ENCODE measurements at places on chromosomes 6 and 20.
A peak's percentile ranks its signal among the peaks of the same experiment; 100 is the strongest.

GRCh38 chr6:89509777-89510281 lies 76.9 kb downstream of the ANKRD6 start:
- DNase-seq = no peak

DNA sequence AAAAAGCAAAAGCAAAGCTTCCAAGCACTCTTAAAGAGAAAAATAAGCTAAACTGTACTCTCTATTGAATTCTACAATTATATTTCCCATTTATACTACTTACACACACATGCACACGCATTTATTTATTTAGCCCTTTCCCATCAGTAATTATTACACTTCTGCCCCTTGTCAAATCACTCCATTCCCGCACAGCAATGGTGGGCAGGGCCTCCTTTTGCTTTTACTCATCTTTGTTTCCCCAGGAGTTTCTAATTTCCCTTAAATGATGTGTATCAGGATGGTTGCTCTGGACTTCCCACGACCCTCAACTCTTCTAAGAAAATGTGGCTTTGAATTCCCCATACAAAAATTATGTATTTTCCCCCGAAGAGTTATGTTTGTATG lies 19.9 kb downstream of the PXT1 start:
- DNase-seq = no peak

GRCh38 chr6:62978920-62979319 lies 232.3 kb upstream of the FKBP1C start:
- DNase-seq = no peak

DNA sequence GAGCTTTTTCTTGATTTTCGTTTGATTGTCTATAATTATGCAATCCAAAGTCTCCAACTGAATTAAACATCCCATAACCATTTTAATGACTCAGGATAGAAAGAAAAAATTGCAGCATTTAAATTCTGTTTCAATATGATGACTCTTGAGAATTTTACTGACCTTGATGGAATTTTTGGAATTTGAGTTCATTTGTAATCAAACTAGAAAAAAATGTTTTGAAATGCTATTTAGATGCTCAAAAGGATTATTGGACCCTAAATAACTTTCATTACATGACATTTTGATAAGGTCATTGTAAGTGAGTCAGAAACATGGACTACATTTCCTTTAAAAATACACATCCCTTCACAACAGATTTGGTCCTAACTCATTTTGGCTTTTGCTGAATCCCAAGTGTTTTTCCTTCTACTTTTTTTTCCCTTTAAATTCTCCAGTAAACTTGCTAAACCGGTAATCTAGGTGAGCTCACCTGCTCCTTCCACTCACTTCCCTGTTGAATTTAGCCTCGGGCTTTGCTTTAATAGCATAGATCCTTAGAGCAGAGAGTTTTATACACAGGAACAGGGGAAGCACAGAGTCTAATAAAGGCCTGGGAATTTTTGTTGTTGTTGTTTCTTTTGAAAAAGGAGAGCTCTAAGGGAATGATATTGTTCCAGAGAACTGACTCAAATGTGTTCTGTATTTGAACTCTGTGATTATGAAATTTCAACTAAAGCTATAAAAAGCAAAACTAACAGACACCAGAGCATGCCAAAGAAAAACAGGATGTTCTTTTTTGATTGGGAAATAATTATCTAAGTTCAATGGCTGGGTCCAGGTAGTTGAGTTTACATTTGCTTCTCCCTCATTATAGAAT lies 1088.2 kb upstream of the CITED2 start:
- DNase-seq = no peak

DNA sequence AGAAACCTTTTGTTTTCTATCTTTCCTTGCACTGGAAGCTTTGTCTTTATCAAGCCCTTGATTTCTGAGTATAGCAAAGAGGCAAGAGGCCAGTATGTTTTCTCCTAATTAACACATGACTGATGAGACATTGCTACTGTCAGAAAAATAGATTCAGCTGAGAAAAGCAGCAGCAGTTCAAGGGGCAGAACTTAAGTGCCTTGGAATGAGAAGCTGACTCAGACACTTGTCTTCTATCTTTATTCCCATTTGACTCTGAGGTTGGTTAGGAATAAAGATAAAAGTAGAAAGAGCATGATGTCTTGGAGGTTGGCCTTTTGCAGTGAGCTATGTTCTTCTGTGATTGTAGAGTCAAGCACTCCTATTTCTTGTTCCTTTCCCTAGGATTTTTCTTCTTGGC lies 79.1 kb upstream of the MAN1A1 start:
- DNase-seq = no peak

GRCh38 chr6:78259935-78260334 lies 607.1 kb downstream of the MEI4 start:
- no peak for DNase-seq

GRCh38 chr6:170129691-170130171 lies 161.1 kb downstream of the DLL1 start:
- DNase-seq = peak; percentile 40

- no peak for DNase-seq
Observed at GRCh38 chr6:68756454-68757375, 121.6 kb downstream of the ADGRB3 start.
